Hematopoietic multipotent progenitor cell treated with erythropoietin and hydrocortisone succinate and interleukin-3 and kit ligand, for 4 days (in vitro differentiated cells): ENCODE measurements at places on chromosomes 5 and 9.

DNA sequence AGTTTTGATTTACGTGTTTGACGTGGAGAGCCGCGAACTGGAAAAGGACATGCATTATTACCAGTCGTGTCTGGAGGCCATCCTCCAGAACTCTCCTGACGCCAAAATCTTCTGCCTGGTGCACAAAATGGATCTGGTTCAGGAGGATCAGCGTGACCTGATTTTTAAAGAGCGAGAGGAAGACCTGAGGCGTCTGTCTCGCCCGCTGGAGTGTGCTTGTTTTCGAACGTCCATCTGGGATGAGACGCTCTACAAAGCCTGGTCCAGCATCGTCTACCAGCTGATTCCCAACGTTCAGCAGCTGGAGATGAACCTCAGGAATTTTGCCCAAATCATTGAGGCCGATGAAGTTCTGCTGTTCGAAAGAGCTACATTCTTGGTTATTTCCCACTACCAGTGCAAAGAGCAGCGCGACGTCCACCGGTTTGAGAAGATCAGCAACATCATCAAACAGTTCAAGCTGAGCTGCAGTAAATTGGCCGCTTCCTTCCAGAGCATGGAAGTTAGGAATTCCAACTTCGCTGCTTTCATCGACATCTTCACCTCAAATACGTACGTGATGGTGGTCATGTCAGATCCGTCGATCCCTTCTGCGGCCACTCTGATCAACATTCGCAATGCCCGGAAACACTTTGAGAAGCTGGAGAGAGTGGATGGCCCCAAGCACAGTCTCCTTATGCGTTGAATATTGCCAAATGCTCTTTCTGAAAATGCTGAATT, 850 bp downstream of the RRAGA start:
- DNase-seq, result peak; percentile 34

- peak; percentile 2 for DNase-seq
Observed at GRCh38 chr5:17879276-17879675, 245.0 kb downstream of the TAF11L14 start.

GRCh38 chr9:97859346-97859745, 6.3 kb downstream of the FOXE1 start:
- DNase-seq, result no peak

GRCh38 chr5:9667906-9668305, 37.8 kb upstream of the TAS2R1 start:
- DNase-seq, result no peak

- no peak for DNase-seq
Observed at GRCh38 chr5:135353952-135354721, 44.9 kb downstream of the MACROH2A1 start.
